ENCODE measurements at places on chromosomes 16 and 17.
A peak's percentile ranks its signal among the peaks of the same experiment; 100 is the strongest.

DNA sequence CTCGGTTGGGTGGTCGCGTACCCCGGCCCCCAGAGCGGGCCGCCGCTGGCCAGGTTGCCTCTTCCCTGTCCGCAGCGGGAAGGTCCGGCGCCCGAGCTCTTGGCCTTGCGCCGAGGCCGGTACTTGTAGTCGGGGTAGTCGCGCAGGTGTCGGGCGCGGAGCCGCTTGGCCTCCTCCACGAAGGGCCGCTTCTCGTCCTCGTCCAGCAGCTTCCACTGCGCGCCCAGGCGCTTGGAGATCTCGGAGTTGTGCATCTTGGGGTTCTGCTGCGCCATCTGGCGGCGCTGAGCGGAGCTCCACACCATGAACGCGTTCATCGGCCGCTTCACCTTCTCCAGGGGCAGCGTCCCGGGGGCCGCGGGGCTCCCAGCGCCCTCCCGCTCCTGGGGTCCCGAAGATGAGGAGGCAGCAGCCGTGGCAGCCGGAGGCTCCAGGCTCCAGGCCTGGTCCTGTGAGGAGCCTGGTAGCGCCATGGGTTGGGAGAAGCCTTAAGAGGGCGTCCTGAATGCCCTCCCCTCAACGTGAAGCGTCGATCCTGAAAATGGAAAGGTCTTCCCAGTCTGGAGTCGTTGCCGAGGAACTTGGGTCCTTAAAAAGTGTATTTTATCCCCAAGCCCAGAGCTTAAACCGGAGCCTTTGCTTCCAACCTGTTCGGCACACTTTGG lies 558 bp downstream of the SOX15 start:
- DNase-seq: peak; percentile 51

DNA sequence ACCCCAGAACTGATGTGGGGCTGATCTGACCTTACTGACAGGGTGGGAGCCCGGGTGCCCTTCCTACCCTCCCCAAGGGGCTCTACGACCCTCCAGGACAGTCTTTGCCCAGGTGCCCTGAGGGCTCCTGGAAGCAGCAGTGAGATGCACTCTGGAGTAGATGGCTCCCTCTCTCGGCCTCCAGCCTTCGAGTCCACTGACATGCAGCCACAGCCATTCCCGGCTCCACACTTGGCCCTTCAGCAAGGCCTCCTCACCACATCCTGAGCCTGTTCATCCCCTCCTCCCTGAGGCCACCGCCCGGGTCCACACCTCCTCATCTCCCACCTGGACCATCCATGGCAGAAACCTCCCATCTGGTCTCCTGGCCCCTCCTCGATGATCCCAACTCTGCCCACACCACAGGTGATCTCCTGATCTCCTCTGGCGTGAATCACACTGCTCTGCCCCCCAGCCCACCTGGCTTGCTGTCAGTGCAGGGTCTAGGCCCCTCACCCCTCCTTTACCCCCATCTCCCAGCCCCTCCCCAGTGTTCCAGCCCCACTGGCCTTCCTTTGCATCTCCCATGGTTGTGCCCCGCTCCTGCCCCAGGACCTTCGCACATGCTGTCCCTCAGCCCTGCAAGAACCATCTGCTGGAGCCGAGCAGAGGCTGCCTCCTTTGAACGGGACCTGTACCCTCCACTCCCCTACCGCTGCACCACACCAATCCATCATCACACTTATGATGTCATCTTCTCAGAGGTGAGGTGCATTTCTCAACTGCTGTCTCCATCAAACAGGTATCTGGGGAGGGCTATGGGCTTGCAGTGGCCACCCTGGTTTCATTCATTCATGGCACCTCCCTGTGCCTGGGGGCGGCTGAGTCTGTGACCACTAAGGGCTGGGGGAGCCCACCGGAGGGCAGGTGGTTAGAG lies 44.7 kb downstream of the SOCS1 start:
- DNase-seq: no peak

- no peak for DNase-seq
These were observed 259.5 kb downstream of the IRX3 start for GRCh38 chr16:54027062-54027461.

GRCh38 chr16:71537643-71538042 lies 11.4 kb downstream of the CHST4 start:
- no peak for DNase-seq

DNA sequence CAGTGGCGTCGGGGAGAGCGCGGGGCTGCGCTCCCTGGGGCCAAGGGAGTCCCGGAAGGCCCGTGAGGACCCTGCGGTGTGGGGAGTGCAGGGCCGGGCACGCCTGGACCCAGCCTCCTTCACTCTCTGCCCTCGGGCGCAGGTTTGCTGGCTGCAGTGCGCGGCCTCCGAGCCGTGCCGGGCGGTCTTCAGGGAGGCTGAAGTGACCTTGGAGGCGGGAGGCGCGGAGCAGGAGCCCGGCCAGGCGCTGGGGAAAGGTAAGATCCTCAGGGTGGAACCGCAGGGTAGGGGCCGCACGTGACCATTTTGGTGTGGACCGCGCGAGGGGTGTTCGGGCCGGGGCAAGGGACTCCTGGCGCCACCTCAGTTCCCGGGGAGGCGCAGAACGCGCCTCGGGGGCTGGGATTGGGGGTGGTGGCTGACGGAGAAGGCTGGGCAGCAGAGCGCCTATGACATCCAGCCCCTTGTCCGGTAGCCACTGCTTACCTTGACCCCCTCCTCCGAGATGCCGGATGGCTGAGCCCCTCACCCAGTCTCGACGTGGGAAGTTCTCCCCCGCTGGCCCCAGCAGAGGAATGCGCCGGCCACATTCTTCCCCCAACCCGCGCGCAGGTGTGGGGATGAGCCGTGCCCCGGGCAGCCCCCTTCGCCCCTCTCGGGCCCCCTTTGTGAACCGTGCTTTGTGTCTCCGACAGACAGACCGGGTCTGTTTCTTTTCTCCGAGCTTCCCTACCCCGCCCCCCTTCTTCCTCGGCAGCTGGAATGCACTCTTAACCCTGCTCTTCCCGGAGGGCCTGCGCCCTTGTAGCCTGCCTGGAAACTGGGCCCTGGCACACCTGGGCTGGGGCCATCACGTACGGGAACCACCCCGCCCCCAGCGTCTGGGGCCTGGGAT lies 631 bp downstream of the CDH3 start:
- no peak for DNase-seq

DNA sequence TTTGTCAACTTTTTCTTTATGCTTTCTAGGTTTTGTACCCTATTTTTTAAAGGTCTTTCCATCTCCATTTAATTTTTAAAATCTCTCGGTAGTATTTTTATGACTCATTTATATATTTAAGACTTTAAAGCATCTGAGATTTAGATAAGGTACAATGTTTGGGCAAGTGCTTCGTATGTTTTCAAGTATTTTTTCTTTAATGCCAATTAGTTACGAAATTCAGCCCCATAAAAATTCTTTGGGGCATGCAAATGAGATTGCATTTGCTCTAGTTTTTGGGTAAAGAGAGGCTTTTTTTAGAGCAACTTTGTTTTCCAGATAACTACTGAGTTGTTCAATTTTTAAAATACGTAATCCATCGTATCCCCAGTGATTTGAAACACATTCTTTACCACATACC lies 65.3 kb upstream of the CRHR1 start:
- no peak for DNase-seq

- DNase-seq: no peak
These were observed 8.7 kb downstream of the ADAM11 start for GRCh38 chr17:44767493-44767892.

GRCh38 chr17:56314026-56314425 lies 160.8 kb downstream of the ANKFN1 start:
- DNase-seq: no peak

DNA sequence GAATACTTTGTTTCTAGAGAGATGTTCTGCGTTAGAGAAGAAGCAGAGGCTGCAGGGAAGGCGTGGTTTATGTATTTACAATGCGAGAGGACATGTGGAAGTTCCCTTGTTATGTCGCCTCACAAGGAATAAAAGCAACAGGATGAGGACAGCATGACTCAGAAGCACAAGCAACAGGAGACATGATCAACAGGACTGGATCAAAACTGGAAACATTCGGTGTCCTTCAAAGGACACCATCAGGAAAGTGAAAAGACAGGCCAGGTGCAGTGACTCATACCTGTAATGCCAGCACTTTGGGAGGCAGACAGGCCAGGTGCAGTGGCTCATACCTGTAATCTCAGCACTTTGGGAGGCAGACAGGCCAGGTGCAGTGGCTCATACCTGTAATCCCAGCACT lies 52.6 kb downstream of the CCDC57 start:
- DNase-seq: no peak

- no peak for DNase-seq
These were observed 6.7 kb downstream of the ERI2 start for GRCh38 chr16:20799599-20799998.

GRCh38 chr16:25066426-25066746 lies 45.2 kb upstream of the LCMT1 start:
- no peak for DNase-seq

GRCh38 chr17:64448665-64449512 lies at the start of gene MILR1:
Gene MILR1 (plus strand): TSS chr17:64449115. CDS start chr17:64449169, 54 bp downstream.
- DNase-seq: no peak

- DNase-seq: peak; percentile 37
These were observed 16.0 kb downstream of the SOX8 start for GRCh38 chr16:997440-998051.

DNA sequence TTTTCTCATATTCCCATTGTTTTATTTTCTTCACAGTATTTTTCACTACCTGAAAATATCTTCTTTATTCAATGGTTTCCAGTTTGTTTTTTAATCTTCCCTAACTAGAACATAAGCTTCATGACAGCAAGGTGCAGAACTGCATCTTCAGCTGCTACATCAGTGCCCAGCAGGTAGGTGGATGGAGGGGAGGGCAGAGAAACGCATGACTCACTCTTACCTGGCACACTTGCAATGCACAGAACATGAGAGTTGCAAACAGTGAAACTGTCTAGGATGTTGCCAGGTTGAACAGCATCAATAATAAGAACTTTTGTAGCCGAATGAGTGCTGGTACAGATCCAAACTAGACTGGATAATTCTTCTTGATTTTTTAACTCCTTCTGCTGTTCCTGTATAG lies 127.1 kb downstream of the SPAG9 start:
- DNase-seq: no peak

- DNase-seq: no peak
These were observed 84.6 kb downstream of the SOCS1 start for GRCh38 chr16:11171448-11171709.

GRCh38 chr17:79632432-79632735 lies 21.5 kb upstream of the RBFOX3 start:
- DNase-seq: no peak

DNA sequence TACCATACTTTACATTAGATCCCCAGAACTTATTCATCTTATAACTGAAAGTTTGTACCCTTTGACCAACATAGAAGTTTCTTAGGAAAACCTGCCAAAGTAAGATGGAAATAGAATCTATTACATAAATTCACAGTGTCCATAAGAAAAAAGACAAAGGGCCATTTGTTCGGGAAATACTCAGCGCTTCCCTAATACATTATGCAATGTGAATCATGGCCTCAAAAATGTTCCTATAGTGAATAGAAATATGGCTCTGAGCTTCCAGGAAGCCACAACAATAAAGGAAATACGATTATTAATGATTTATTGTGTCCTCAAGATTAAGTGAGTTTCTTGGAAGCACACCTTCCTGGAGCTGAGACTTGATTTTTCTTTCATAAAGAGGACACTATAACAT lies 51.5 kb downstream of the GPRC5B start:
- DNase-seq: no peak

- DNase-seq: no peak
These were observed 40.8 kb upstream of the MYLK3 start for GRCh38 chr16:46788891-46789474.

DNA sequence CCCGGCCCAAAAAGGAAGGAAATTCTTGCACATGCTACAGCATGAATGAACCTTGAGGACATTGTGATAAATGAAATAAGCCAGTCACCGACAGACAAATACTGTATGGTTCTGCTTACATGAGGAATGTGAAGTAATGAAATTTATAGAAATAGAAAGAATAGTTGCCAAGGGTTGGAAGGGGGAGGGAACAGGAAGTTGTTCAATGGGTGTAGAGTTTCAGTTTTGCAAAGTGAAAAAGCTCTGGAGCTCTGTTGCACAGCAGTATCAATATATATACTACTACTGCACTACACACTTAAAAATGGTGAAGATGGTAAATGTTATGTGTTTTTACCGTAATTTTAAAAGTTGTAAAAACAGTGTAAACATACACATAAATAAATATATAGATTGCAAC lies 43.7 kb downstream of the PKD1L3 start:
- no peak for DNase-seq

DNA sequence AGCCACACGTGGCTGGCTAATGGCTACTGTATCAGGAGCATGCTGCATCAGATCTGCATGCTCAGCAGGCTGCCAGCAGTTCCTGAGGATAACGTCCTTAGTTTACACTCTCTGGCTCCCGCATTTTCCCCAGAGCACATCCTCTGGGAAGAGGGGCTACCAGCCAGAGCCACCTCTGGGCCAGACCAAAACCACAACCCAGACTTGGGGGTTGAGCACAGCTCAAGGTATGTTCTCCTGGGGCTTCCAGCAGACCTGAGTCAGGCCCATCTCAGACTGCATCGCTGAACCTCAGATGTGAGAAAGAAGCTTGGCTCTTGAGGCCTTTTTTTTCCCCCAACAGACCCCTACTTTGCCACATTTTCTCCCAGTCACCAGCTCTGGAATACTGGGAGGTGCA lies 23.7 kb upstream of the WSCD1 start:
- no peak for DNase-seq

- DNase-seq: no peak
These were observed 22.8 kb upstream of the KDM6B start for GRCh38 chr17:7811251-7811650.

DNA sequence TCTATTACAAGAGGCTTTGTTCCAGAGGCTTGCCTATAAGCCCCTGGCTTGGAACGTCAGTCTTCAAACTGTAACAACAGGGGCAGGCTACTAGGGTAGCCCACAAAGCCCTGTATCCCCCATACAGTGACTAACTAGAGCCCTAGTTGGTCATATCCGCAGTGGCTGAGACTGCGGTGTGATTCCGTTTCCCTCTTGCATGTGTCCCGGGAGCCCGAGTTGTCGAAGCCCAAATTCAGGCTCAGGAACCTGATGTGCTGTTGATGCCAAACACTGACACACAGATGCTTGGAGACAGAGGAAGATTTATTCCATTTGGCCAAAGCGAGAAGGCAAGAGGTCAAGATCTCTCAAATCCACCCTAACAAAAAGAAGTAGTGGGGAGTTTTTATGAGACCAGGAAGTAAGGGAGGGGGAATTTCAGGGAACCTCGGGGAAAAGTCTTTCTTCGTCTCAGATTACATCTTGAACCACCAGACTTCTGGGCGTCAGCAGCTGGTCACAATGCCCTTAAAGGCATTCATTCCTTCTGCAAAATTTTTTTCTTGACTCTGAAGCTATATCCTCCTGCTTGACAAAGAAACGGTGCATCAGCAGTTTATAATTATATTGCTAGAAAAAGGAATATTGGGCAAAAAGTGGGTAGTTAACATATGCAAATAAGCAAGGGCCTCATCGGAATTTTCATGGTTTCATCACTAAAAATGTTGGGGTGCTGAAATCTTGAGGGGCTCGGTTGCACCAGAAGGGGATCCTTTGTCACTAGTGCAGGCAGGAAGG lies 879 bp downstream of the SLFN5 start:
- peak; percentile 47 for DNase-seq

DNA sequence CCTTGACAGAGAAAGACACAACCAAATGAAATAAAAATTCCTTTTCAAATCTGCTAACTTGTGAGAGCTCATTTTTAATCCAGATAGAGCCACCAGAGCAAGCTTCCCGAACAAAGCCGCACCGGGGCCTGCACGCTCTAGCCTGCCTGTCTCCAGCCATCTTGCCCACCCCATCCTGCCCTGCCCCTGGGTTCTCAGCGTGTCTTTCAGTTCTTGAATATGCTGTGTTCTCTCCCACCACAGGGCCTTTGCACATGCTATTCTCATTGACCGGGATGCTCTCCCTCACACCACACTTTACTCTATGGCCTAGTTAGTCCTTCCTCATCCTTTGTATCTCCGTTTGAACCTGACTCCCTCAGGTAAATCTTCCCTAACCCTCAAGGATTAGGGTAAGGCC lies 14.7 kb downstream of the SMIM5 start:
- DNase-seq: no peak
